A549 treated with Mapracorat at 1 μM for 4 hours (cell line): ENCODE measurements at places on chromosomes 2 and 18. TPM values are rescaled to one million over a fixed set of nuclear protein-coding genes. Genes with fewer than 3 reads are reported as not detected.

BMP10 gene
- not detected in 5 replicates for total RNA-seq

BCL2L11 gene
- 5.7 to 9.1 TPM (median 6.5 TPM) in 5 replicates for total RNA-seq

DNER gene
- total RNA-seq, result 9.6 to 12.2 TPM (median 10.8 TPM) in 5 replicates

FBXO48 gene
- 0.39 to 0.61 TPM (median 0.55 TPM) in 5 replicates for total RNA-seq

NYAP2 gene
- total RNA-seq, result 0.02 TPM in 1 of 5 replicates, not detected in the others

LYPD6 gene
- 0.05 to 0.11 TPM (median 0.08 TPM) in 5 replicates for total RNA-seq
